ENCODE measurements at places on chromosomes 11 and 22. TPM values are rescaled to one million over a fixed set of nuclear protein-coding genes. Genes with fewer than 3 reads are reported as not detected.

The RIMBP3B gene
- total RNA-seq, result not detected

- no peak for DNase-seq
Observed at GRCh38 chr11:68173926-68174325, 39.2 kb downstream of the KMT5B start.

The SLC22A9 gene
- not detected for total RNA-seq

The TOMT gene
- not detected for total RNA-seq

DNA sequence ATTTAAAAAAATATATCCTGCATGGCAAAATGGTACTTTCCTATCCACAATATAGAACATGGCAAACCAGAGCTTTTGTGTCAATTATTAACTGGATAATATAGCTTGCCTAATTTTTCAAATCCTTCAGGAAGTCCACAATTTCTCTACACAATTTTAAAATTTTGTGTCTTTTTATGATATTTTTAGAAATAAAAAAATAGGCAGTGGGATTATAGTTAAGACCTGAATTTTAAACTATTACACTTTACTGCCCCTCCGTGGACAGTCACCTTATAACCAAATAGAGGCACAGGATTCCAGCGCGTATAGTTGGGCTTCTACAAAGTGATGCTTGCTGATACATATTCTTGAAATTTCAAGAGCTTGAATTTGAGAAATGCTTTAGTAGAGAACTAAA lies 2.1 kb upstream of the DMC1 start:
- DNase-seq, result no peak

GRCh38 chr11:72856551-72857345 lies 42.5 kb downstream of the ATG16L2 start:
- no peak for DNase-seq

The TLCD5 gene
- total RNA-seq, result 2.5 TPM

DNA sequence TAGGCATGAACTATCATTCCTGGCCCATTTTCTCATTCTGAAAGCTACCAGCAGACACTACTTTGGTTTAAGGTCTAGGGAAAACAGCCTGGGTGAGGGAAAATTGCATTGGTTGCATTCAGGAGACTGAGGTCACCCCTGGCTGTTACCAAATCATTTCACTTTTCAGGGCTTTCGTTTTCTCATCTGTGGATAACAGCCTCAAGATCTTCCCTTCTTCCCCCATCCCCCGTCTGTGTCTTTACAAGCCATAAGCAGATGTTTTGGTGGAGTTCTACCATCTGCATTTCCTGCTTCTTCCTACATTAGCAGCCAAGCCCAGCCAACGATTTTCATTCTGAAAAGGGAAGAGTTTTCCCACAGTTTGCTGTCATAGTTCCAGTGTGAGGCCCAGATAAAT lies 130.4 kb downstream of the HIPK3 start:
- no peak for DNase-seq

- no peak for DNase-seq
Observed at GRCh38 chr11:125872138-125872491, 15.4 kb upstream of the HYLS1 start.

DNA sequence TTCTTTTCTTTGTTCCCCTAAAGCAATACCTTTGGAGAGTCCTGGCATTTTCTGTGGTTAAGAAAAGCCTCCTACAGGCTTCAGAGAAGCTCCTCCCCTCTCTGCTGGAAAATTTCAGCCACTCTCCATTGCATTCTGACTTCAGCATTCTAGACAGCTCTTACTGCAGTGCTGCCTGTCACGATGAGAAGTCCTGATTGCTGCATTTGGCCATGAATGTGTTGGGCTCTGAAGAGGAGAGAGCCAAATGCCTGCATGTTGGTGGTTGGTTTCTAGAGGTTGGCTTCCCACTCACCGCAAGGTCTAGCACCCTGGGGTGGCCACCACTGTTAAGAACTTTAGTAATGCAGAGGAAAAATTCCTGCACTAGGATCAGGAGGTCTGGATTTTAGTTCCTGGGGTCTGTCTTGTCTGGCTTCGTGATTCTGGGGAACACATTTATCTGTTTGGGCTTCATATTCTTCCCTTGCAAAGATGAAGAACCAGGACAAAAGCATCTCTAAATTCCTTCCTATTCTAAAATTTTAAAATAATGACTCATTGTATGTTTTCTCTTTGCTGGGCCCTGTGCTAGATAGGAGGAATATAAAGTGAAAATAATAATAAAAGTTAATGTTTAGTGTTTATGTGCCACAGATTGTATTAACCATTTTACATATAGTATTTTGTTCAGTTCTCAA lies 38.1 kb downstream of the COA4 start:
- DNase-seq, result no peak

The SGSM1 gene
- total RNA-seq, result 0.48 TPM

The DEPDC7 gene
- total RNA-seq, result 3.2 TPM

- DNase-seq, result no peak
Observed at GRCh38 chr11:118948000-118948399, 8.1 kb upstream of the UPK2 start.

GRCh38 chr11:102295045-102295444 lies 22.2 kb upstream of the BIRC3 start:
- no peak for DNase-seq

The SMC1B gene
- not detected for total RNA-seq

GRCh38 chr11:108818971-108819370 lies 154.1 kb downstream of the DDX10 start:
- DNase-seq, result no peak

DNA sequence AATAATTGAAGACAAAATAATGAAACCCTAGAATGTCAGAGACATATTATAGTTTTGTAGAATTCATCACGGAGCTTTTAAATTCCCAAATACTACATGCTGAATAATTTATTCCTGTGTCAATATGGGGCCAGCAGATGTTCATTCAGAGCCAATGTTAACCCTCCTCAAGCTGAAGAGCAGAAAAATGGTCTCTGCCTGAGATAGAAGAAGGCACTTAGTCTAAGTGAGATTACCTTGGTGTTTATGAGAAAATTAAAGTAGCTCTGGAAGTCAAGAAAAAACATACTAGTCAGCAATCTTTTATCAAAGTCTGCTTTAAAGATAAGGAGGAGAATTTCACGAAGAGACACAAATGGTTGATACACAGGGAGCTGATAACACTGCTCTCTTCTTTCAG lies 328.2 kb downstream of the TTC28 start:
- DNase-seq, result no peak

DNA sequence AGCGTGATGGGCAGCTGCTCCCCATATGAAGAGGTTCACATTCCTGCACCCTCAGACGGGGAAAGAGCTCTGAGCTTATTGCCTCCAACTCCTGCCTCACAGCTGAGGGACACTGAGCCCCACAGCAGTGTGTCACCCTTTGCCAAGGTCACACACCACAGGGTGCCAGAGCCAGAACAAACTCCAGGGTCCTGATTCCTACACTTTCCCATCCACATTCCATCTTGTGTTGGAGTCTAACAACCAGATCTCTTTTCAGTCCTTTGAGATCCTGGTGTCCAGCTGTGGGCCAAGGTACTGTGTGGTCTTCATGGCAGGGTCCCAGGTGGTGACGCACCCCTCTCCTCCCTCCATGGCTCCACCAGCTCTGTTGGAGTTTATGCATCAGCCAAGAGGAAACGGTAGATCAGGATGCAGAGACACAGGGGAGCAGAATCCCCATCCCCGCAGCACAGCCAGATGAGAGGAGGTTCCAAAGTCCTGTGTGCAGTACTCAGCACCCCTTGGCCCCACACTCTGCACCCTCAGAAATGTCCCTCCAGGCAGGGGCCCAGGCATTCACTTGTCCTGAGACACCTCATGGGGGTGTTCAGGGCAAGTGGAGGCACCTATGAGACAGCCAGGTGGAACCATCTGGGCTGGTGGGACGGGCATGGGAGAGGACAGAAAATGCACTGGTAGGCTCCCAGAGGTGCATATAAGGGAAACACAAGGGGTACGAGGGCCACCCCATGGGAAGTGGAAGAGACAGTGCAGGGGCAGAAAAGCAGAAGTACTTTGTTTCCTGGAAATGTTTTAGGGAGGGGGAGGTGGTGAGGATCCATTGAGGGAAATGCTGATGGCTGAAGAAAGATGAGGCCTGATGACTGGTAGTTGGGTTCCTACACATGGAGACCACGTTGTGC lies 32.6 kb upstream of the GNAZ start:
- DNase-seq, result no peak

The SLC6A5 gene
- total RNA-seq, result not detected

The SYT9 gene
- not detected for total RNA-seq

DNA sequence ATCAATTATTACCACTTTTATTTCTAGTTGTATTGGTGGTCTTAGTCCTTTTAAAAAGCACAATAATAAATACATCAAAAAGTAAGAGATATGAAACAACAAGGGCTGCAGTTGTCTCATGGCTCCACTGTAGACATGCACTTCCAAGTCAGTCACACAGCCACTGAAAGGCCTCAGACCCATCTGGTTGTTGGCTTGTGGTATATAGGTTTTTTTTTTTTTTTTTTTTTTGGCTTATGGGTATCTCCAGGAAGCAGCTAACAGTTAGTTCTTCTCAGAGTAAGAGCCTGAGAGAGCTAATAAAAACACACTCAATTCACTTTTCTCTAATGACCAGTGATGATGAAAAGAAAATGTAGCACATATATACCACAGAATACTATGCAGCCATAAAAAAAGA lies 6.0 kb upstream of the OR52E6 start:
- DNase-seq, result no peak

The PDGFB gene
- total RNA-seq, result 13.0 TPM

Data from psoas muscle (tissue), 8 donors.